ENCODE measurements at places on chromosomes 1 and 21. TPM values are rescaled to one million over a fixed set of nuclear protein-coding genes. Genes with fewer than 3 reads are reported as not detected.

Gene PERM1
- total RNA-seq: not detected

Gene VTCN1
- 0.23 TPM for total RNA-seq

Gene SON
- 311 TPM for total RNA-seq

Gene CLCA4
- total RNA-seq: not detected

Gene STK40
- total RNA-seq: 37.3 TPM

Gene C1orf146
- not detected for total RNA-seq

Gene TNNI3K
- not detected for total RNA-seq

DNA sequence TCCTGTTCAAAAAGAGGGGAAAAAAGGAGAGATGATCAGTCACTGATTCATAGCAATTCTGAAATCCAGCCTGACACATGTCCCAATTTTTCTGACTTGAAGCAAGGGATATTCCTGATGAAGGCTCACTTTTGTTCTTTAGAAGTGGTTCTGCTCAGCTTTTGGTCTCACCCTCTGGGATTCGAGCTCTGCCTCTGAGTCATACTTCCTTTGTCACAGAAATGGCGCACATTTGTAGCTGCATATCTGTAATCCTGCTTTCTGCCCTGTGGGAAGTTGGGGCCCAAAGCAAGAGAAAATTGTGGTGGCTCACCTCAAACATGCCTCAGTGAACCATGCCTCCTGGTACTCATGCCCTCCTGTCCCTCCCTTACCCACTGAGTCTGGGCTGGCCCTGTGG is 22.3 kb upstream of the FAM78B start:
- DNase-seq: no peak

- no peak for DNase-seq
Measured at GRCh38 chr1:68322837-68323687, 90.7 kb upstream of the WLS start.

DNA sequence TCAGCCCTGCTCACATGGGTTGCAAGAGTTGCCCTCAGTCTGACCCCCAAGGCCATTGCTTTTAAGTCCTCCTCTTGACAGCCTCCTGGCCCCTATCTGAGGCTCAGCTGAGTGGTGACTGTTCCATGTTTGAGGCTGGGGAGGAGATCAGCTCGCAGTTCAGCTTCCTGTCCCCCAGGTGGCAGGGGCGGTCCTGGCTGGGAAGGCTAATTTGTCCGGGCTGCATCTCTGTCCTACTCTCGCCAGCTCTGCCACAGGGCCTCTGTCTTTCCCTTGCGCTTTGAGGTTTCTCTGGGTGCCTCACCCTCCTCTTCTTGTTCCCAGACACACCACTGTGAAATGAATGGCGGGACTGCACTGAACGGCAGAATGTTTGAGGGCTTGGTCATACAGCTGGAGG is 157.3 kb downstream of the KCNJ6 start:
- peak; percentile 57 for DNase-seq

- DNase-seq: no peak
Measured at GRCh38 chr1:198179556-198179981, 22.8 kb downstream of the NEK7 start.

- DNase-seq: no peak
Measured at GRCh38 chr1:174232761-174233160, 73.4 kb downstream of the RABGAP1L start.

DNA sequence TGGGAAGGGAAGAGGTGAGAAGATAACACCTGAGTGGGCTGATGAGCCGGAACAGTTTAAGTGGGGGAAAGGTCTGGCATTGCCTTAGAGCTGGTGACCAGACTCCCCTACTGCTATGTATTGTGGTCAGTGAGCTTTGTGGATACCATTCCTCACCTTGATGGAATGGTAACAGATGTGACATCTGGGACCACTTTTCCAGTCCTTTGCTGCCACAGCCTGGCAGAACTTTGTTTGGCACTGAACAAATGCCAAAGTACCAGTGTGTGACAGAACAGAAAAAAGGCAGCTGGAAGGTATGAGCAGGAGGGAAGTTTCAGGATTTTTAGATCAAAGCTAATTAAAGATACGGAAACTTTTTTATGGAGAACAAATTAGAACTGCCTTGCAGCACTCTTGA is 6.2 kb downstream of the MED8 start:
- no peak for DNase-seq

- DNase-seq: no peak
Measured at GRCh38 chr1:36879613-36880012, 154.7 kb downstream of the GRIK3 start.

DNA sequence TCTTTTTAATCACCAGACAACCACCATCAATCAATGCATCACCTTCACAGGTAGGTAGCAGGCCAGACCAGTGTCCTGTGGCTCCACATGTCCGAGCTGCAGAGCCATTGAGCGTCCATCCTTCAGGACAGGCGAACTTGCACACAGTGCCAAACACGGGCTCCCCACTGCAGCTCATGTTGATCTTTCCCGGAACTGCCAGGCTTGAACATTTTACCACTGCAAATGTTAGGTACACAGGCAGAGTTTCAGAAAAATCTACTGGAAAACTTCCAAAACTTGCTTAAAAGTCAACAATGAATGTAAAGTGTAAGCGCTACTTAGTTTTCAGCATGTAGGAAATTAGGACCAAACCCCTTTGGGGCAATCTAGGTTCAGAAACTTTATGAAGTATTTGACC is 6.6 kb downstream of the SELE start:
- no peak for DNase-seq

DNA sequence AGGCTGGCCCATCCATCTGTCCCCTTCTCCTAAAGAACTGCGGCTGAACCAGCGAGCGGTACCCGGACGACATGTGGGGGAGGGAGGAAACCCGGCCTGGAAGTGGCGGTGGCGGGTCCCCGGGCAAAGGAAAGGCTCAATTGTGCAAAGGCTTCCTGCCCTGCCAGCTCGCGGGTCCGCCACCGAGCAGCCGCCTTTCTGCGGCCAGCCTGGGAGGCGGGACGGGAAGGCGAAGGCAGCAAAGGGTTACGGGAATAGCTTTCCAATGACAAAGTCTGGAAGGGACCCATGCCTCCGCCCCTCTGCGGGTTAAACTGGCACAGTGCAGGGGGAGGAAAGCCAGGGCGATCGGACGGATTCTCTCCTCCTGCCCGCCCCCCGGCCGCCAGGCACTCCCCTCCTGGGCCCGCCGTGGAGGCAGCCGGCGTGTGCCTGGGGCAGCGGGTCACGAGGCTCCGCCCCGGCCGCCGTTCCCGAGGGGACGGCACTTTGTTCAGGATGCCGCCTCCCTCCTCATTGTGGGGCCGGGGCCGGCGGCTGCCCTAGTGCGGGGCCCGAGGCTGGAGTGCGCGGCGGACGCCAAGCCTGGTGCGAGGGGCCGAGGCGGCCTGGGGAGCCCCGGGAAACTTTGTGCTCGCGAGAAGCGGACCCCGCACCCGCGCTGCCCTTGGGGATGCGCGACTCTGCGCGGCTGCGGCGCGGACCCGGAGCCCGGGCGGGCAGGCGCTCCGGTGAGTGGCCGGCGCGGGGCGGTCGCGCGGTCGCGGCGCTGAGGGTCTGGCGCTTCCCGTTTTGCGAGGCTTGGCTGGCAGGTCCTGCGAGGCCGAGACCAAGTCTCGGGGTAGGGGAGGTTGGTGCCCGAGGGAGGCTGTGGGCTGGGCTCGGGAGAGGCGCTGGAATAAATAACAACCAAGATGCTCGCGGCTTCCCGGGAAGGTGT is at the start of gene NAV1:
NAV1 (plus strand) TSS at position 516 of the 940 bp plus-strand sequence. CDS start 83,758 bp downstream, outside the sequence.
- DNase-seq: peak; percentile 83

DNA sequence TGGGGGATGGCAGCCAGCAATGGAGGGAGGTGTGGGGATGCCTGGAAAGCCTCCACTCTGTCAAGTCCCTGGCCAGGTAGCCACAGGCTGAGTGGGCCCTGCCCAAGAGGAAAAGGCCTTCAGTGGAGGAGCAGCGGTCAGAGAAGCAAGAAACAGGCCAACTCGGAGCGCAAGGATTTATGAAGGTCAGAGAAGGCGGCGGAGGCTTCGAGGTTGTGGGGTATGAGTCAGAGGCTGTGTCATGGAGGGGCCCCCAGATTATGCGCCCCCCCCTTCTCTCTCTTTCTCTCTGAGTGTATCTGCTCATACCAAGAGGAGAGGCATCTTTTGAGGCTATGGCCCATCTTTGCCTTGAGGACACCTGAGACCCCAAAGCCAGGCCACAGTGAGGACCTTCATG is 99.5 kb downstream of the CASZ1 start:
- DNase-seq: no peak

All from endothelial cell (in vitro differentiated cells).